Small intestine (tissue), 16 donors: ENCODE measurements at places on chromosomes 3 and 15.

- DNase-seq, result no peak
These were observed 10.1 kb upstream of the SCAP start for GRCh38 chr3:47485812-47486211.

- DNase-seq, result no peak
These were observed 21.0 kb downstream of the AP3B2 start for GRCh38 chr15:82688691-82689090.

DNA sequence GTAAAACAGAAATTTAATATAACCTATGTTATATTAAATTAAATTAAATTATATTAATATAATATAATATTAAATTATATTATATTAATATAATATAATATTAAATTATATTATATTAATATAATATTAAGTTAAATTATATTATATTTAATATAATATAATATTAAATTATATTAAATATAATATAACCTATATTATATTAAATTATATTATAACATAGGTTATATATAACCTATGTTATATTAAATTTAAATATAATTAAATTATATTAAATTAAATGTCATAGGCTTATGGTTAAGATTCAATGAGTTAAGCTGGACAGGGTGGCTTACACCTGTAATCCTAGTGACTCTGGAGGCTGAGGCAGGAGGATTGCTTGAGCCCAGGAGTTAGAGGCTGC, 40.6 kb upstream of the CNOT10 start:
- DNase-seq, result no peak

GRCh38 chr15:67548862-67549651, 6.6 kb downstream of the MAP2K5 start:
- no peak for DNase-seq

- no peak for DNase-seq
These were observed 5.7 kb upstream of the CCR5 start for GRCh38 chr3:46365041-46365440.

- no peak for DNase-seq
These were observed 34.6 kb downstream of the CD200R1L start for GRCh38 chr3:112811917-112812660.

- DNase-seq, result no peak
These were observed 56.7 kb upstream of the MYRIP start for GRCh38 chr3:39752751-39753150.

GRCh38 chr15:100082761-100083402, 258.9 kb downstream of the ADAMTS17 start:
- no peak for DNase-seq

DNA sequence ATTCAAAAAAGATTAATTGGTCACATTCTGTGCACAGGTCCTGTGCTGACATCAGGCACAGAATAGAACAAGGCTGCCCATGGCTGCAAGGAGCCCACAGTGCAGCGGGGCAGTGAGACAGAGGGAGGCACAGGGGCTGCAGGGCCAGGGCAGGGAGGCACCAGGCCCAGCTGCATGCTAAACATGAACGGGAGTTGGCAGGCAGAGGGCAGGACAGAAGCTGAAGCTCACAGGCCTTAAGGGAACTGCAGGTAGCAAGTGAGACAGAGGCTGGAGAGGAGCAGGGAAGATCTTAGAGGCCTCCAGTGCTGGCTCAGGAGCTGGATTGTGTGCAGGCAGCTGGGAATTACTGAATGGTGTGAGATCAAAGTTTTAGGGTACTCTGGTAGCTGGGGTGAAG, 26.2 kb downstream of the IDH3A start:
- no peak for DNase-seq

DNA sequence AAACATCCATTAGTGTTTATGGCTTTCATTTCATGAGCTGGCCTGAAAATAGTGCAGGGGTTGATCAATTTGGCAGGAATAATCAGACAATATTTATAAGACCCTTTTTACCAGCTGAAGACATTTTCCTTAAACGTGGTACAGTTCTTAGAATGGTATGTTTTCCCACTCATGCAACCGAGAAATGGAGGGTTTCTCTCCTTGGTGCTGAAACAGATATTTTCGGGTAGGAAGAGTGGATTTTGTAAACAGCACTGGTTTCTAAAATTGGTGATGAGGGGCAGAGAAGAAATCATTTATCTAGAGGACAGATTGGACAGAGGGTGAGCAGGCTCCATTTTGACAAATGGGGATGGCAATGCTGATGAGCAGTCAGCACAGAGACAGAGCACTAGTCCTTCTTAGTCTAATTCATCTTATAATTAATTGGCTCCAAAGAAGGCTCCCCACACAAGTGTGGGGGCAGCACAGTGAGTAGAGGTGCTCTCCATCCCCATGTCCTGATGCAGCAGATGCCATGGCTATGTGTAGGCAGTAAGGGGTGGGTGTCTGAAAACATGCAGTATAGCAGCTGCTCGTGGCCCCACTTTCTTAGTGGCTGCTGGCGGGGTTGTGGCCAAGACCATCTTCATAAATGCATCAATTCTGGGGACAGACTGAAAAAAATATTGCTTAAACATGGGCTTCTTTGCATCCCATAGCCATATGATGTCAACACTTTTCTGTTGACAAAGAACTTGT, 18.1 kb upstream of the SLC7A14 start:
- no peak for DNase-seq

DNA sequence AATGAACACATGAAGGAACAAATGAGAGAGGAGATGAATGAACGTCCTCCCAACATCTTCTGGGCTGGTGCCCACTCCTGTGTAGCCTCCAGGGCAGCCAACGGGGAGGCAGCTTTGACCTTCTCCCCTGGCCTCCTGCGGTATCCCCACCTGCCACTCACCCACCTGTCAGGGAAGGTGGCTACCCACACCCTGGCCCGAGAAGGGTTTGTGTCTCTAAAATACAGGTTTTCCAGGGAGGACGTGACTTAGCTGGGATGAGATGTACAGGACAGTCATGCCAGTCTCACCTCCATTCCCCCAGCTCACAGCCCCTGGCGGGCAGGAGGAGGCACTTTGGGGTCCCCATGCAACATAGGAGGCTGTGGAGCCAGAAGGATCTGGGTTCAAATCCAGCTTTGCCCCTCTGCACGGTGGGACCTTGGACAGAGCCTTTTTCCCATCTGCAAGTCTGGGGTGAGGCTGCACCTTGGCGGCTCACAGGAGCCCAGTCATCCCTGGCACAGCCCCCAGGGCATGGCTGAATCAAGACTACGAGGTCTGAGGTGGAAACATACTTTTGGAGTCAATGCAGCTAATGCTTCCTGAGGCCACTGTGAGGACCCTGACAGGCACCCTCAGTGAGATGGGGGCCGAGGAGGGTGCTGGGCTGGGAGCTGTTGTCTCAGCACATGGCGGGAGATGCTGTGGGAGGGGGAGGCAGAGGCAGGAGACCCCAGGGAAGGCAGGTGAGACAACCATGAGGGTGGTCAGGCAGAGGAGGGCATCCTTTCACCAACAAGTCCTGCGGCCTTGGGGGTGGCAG, 11.1 kb upstream of the PLXND1 start:
- DNase-seq, result no peak

- no peak for DNase-seq
These were observed 220.8 kb downstream of the ZNF621 start for GRCh38 chr3:40745381-40746106.
